ENCODE measurements at places on chromosomes 5 and 9.

- DNase-seq, result no peak
Measured at GRCh38 chr9:36997414-36997813, 36.7 kb downstream of the PAX5 start.

DNA sequence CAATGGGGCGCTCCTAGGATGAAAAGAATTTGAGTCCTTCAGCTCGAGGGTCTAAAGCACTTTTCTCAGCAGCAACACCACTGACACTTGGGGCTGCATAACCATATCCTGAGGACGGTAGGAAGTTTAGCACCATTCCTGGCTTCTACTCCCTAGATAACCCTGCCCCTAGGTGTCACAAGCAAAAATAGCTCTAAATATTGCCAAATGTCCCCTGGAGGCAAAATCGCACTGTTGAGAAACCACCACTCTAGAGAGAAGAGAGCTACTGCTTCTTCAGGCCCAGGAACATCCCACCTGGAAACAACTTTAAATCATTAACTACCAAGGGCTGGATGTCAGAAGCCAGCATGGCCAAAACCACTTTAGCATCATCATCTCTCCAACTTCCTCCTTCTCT lies 29.8 kb downstream of the MYO10 start:
- DNase-seq, result no peak

DNA sequence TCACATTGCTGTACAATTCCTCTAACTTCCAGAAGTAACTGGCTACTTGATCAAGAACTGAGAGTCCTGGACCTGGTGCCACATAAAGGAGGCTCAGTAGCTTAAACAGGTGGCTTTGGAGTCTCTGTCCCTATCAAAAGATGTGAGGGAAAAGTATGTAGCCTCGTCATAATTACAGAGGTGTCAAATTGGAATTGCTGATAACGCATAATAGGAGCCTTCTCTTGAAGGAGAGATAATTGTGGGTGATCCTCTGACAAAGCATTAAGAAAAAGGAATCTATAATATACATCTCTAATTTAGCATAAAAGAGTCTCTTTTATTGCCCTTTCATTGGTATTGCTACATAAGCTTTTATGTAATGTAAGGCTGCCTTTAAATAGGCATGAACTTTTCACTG lies 1246.4 kb upstream of the CDH9 start:
- no peak for DNase-seq

- no peak for DNase-seq
Measured at GRCh38 chr5:67605730-67606585, 409.4 kb upstream of the CD180 start.

GRCh38 chr5:99191206-99191745 lies 262.5 kb upstream of the CHD1 start:
- DNase-seq, result no peak

DNA sequence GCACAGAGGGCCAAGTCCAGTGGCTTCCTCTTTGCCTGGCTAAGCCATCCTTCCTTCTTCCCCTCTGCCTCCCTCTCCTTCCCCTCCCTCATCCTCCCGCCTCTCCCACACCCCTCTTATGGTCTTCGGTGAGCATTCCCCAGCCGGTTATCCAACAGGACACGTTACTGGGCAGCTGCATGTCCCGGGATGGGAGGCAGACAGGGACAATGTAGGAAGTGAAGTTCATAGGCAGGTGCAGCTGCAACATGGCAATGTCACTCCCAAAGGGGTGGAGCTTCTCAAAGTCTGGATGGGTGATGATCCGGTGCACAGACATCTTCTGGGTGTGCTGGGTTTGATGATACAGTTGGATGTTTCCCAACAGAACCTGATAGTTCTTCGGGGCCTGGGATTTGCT lies 71.4 kb upstream of the SPTLC1 start:
- DNase-seq, result no peak

Measured in non-pigmented ciliary epithelial cell (primary cell).